ENCODE measurements at places on chromosomes 12 and 14.

DNA sequence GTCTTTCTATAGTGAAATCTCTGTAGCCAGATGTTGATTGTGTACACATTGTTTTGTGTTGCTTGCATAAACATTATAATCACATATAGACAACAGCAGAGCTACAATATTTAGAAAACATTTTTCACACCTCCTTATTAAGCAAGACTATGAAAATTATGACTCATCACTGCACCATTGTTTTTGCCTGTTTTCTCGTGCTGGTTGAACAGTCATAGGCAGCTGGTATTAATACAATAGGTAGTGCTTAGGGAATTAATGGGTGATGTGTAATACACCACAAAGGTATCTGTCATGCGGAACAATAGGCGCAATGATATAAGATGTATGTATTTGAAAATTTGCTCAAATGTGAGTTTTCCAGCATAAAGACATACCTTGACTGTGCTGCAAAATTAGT, 449.3 kb downstream of the FOXG1 start:
- H3K27me3 ChIP-seq: no peaks in the 10 kb centered on the region
- no peak overlapping the region for H3K27ac ChIP-seq
- no peak overlapping the region for H3K4me3 ChIP-seq
- H3K36me3 ChIP-seq: no peaks in the 10 kb centered on the region
- H3K4me1 ChIP-seq: no peaks in the 10 kb centered on the region

DNA sequence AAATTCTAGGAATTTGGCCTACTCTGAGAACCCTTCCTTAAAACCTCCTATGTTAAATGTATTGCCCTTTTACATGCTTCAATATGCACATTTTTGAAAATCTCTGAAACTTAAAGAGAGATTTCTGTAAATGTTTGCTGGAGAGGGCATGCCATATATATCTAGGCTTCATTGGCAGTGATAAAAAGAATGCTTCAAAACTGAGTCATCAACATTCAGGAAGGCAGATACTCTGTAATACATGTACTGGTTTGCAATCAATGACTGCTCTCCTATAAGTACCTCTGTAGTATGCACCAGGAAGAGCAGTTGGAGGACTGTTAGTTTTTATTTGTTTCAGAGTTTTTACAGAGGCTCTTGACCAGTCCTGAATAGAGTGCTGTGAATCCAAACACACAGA, 739.9 kb downstream of the SLC16A7 start:
- H3K4me1 ChIP-seq: no peaks in the 10 kb centered on the region
- no peak overlapping the region for H3K4me3 ChIP-seq
- no peaks in the 10 kb centered on the region for H3K27me3 ChIP-seq
- no peaks in the 10 kb centered on the region for H3K36me3 ChIP-seq

GRCh38 chr14:67491741-67492507, 3.4 kb upstream of the TMEM229B start:
- H3K4me1 ChIP-seq: no peaks in the 10 kb centered on the region
- H3K36me3 ChIP-seq: no peaks in the 10 kb centered on the region
- DNase-seq: no peak
- no peak overlapping the region for H3K4me3 ChIP-seq

DNA sequence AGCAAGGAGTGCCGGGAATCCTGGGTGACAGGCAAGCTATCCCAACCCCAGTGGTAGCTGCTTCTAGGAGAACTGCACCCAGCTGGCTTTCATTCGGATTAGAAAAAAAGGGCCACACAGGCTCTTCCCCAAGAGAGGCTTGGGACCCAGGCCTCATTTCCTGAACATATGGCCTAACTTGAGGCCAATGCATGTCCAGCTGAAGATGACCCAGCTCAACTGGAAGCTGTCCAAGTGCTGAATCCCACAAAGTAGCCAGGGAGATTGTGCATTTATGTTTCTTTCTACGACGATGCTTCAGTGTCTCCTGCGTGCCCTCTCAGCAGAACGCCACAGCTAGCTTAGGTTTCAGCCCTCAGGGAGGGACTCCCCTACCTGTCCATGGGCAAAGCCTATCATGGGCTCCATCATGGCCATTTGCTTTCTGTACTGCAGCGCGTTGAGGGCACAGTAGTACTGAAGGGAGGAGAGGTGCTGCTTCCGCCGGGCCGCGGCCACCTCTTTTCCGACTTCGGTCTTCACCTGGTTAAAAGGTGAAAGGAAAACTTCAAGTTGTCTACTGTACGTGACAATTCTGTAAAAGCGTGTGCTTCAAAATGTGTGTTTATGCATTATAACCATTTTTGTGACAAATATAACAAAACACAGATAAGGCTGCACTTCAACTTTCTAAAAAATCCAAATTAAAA, 29.1 kb downstream of the APPL2 start:
- H3K36me3 ChIP-seq: peaks cover 19% of the 10 kb centered on the region
- H3K27ac ChIP-seq: no peak overlapping the region
- no peak for DNase-seq
- H3K27me3 ChIP-seq: no peaks in the 10 kb centered on the region

DNA sequence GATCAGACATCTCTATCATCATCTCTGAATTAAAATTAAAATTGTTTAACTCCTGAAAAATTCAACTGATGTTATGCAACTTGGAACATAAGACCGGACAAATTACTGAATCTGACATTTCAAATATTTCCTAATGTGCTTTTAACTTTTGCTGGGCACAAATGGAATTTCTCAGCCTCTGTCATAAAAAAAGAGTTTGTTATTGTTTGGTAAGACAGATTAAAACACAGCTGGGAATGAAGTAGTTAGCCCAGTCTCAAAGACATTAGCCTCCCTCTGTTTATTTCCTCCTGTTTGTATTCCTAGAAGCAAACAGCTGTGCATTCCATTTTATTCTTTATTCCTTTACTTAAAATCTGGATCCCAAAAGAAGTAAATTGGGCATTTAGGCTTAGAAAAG, 29.4 kb downstream of the PLEKHA5 start:
- no peak overlapping the region for H3K27ac ChIP-seq
- H3K4me3 ChIP-seq: no peak overlapping the region
- no peak for DNase-seq
- no peaks in the 10 kb centered on the region for H3K36me3 ChIP-seq
- H3K4me1 ChIP-seq: no peaks in the 10 kb centered on the region
- H3K27me3 ChIP-seq: no peaks in the 10 kb centered on the region

DNA sequence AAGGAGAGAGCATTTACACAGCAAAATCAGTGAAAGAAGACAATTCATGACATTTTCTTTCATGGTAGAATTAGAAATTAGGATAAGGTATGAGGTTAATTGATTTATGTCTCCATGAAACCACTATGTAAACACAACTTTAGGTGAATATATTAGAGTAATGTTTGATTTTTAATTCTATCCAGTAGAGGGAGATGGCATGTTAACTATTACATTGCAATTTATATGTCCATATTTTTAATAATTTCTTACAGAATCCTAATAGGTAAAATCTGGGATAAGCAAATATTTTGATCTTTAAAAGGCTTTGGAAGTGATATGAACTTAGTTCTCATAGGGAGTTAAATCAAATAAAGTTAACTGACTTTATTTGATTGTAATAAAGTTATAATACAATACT, 373.4 kb upstream of the PDE3A start:
- H3K4me1 ChIP-seq: peaks cover 10% of the 10 kb centered on the region
- no peaks in the 10 kb centered on the region for H3K27me3 ChIP-seq

- no peak overlapping the region for H3K27ac ChIP-seq
- H3K4me3 ChIP-seq: no peak overlapping the region
- no peaks in the 10 kb centered on the region for H3K27me3 ChIP-seq
These were observed 54.2 kb downstream of the SUDS3 start for GRCh38 chr12:118430516-118430915.

DNA sequence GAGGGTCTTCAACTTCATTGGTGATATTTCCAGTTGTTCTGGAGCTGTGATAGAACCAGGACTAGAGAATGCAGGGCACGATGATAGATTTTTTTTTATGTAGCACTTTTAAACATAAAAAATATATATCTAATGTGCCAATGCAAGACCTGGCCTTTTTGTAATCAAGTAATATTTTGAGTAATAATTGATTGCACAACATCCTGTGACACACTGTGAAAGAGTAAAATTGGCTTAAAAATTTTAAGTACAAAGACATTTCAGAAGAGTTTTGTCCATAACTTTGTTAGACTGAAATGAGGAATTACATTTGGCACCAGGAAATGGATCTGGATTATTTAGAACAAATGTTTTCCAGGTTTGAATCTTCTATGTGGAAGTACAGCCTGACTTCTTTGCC, 22.1 kb downstream of the PRKCH start:
- H3K27me3 ChIP-seq: no peaks in the 10 kb centered on the region
- H3K27ac ChIP-seq: no peak overlapping the region
- no peak for DNase-seq
- no peaks in the 10 kb centered on the region for H3K36me3 ChIP-seq
- H3K4me3 ChIP-seq: no peak overlapping the region
- peaks cover 36% of the 10 kb centered on the region for H3K4me1 ChIP-seq

- H3K4me1 ChIP-seq: peaks cover 7% of the 10 kb centered on the region
- no peaks in the 10 kb centered on the region for H3K27me3 ChIP-seq
- H3K4me3 ChIP-seq: no peak overlapping the region
- H3K36me3 ChIP-seq: peaks cover 18% of the 10 kb centered on the region
- no peak for DNase-seq
These were observed 30.3 kb downstream of the DEGS2 start for GRCh38 chr14:100129161-100129589.

DNA sequence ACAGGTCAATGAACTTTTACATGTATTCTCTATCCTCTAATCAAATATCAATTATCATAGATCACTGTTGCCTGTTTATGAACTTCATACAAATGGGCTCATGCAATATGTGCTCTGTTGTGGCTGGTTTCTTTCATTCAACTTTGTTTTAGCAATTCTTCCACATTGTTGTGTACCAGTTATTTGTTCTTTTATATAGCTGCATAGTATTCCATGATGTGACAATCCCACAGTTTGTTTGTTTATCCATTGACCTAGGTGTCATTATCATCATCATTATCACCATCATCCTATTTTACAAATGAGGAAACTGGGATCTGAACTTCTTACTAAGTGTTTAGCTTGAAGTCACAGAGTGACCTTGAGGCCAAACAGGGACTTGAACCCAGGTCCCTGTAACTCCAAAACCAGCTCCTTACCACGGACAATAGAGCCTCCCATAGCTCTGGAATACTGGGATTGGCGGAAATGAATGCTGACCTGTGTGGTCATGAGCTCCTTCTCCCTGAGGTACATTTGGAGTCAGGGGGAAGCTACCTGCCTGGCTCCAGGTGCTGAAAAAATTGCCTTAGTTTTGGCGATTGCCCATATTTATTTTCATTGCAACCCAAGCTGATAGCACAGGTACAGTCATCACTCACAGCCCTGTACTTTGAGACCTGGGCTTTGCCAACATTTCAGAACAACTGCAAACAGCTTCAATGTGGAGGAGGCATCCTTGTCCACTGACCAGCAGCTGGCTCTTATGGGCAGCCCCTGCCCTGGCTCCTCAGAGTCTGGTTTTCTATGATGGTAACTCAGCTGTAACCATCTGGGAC, 9.2 kb downstream of the ZFP36L1 start:
- H3K4me1 ChIP-seq: peaks cover 4% of the 10 kb centered on the region
- H3K27me3 ChIP-seq: no peaks in the 10 kb centered on the region
- DNase-seq: no peak
- H3K27ac ChIP-seq: no peak overlapping the region

DNA sequence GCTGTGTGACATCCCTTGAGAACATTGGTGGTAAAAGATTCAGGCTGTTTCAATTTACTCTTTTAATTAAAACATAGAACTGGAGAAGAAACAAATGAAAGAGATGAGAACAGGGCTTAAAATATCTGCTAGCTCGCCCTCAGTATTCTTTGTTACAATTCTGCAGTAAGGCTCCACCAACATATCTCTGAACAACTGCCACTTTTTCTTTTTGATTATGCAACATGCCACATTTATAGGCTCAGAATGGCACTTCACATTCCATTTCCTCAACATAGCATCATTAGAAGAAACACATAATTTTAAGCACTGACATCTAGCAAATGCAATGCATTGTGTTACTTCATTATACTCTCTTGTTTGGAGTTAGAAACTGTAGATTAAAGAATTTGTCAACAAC, 1315.2 kb downstream of the LRFN5 start:
- H3K27me3 ChIP-seq: no peaks in the 10 kb centered on the region
- no peak overlapping the region for H3K27ac ChIP-seq
- no peak for DNase-seq
- H3K4me1 ChIP-seq: no peaks in the 10 kb centered on the region

DNA sequence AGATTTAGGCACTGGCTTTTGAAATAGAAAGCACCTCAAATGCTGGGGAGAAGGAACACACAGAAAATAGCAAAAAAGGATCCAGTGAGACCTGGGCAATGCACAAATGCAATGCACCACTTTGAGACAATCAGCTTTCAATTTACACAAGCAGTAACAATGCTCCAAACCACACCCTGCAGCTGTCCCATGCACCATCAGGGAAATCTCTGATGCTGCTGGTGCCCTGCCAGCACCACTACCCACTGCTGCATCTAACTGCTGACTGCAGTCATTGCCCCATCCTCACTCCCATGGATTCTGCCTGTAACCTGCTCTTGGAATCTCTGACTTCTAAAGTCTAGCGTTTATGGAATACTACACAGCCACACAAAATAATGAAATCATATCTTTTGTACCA, 21.0 kb upstream of the HMGA2 start:
- H3K27me3 ChIP-seq: no peaks in the 10 kb centered on the region
- H3K27ac ChIP-seq: no peak overlapping the region
- DNase-seq: no peak
- H3K4me1 ChIP-seq: no peaks in the 10 kb centered on the region

- no peaks in the 10 kb centered on the region for H3K27me3 ChIP-seq
- H3K4me1 ChIP-seq: no peaks in the 10 kb centered on the region
- H3K36me3 ChIP-seq: no peaks in the 10 kb centered on the region
- H3K4me3 ChIP-seq: no peak overlapping the region
- no peak for DNase-seq
- no peak overlapping the region for H3K27ac ChIP-seq
These were observed 161.3 kb downstream of the CPNE8 start for GRCh38 chr12:38744041-38744440.

DNA sequence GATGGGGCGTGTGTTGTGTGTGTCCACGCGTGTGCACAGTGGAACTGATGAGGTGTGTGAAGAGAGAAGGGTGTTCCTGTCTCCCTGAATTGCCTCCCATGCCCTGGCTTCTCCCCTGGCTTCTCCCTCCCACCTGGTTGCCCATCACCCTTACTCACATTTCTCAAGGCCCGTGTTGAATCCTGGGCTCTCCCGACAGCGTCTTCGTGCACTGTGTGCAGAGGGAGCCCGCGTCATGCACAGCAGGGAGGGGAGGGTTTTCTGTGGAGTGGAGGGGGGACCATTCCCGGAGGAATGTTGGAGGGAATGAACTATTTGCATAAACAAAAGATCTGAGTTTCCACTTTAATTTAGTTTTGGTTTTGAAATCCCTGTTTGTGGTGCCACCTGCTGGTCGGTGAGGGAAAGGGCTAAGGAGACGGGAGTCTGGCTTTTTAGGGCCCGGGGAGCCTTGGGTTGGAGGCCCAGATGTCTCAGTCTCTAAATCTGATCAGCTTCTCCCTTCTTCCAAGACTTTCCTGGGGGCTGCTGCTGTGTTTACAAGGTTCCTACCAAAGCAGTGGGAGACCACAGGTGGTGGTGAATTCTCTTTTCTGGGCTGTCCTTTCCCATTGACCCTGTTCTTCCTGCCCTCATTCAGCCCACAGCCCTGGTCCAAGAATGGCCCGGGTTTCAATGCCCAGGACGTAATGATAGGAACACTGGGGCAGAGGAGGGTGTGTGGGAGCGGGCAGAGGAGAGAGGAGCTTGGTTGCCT, at the start of gene C1R:
Gene C1R, minus strand, starts transcription at position 217 of the 757 bp plus-strand sequence. Its CDS starts 57 bp downstream, at position 160.
- no peak within 1 kb of the TSS for H3K4me3 ChIP-seq
- peak; percentile 72 for DNase-seq
- H3K27me3 ChIP-seq: no peaks in the 10 kb centered on the region
- peaks cover under 1% of the 10 kb centered on the region for H3K36me3 ChIP-seq
- H3K4me1 ChIP-seq: no peaks in the 10 kb centered on the region
- H3K27ac ChIP-seq: no peak within 1 kb of the TSS

- H3K4me1 ChIP-seq: peaks cover 4% of the 10 kb centered on the region
- DNase-seq: no peak
- no peak overlapping the region for H3K27ac ChIP-seq
- H3K36me3 ChIP-seq: peaks cover 2% of the 10 kb centered on the region
These were observed 9.7 kb downstream of the MLH3 start for GRCh38 chr14:75041613-75042012.

Measured in trophoblast cell (in vitro differentiated cells and primary cell).